CD14-positive monocyte (primary cell): ENCODE measurements at places on chromosomes 11 and 22.

DNA sequence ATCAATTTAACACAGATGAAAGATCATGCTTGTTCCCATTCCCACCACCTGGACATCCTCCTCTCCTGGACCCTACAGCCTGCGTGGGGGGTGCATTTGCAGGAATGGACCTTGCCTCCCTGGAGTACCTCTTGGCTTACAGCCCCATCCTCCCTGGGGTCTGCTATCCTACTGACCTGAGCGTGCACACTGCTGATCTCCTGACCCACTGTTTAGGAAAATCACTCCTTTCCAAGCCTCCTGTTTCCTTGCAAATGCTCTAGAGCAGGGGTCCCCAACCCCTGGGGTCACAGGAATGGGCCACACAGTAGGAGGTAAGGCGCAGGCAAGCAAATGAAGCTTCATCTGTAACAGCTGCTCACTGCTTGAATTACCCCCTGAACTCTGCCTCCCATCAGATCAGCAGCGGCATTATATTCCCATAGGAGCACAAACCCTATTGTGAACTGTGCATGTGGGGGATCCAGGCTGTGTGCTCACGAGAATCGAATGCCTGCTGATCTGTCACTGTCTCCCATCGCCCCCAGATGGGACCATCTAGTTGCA lies 88.2 kb upstream of the SEPTIN5 start:
- no peak for DNase-seq

DNA sequence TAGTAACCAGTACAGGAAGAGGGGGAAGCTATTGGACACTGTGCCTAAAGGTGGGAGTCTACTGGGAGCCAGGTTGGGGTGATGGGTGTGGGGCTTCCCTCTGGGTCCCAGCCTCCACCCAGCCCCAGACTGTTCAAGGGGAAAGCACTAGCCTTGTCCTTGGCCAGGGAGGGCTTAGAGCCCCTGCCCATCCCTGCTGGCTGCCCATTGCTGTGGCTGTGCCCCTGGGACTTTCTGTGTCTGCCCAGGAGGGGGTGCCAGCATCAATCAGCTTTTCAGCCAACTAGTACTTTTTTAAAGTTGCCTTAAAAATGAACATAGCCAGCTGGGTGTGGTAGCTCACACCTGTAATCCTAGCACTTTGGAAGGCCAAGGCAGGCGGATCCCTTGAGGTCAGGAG lies 19.9 kb downstream of the INCENP start:
- DNase-seq: no peak

- no peak for DNase-seq
These were observed 34.9 kb downstream of the SCUBE1 start for GRCh38 chr22:43308060-43308830.

- DNase-seq: no peak
These were observed 10.6 kb downstream of the PHF21B start for GRCh38 chr22:44999231-44999630.

DNA sequence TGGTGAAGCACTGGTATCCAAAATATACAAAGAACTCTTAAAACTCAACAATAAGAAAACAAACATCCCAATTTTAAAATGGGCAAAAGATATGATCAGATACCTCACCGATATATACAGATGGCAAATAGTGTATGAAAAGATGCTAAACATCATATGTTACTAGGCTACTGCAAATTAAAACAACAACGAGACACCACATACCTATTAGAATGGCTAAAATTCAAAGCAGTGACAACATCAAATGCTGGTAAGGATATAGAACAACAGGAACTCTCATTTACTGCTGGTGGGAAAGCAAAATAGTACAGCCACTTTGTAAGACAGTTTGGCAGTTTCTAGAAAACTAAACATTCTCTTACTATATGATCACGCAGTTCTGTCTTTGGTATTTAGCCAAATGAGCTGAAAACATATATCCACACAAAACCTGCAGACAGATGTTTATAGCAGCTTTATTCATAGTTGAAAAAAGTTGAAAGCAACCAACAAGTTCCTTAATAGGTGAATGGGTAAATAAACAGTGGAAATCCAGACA lies 38.5 kb downstream of the SIK3 start:
- DNase-seq: no peak

DNA sequence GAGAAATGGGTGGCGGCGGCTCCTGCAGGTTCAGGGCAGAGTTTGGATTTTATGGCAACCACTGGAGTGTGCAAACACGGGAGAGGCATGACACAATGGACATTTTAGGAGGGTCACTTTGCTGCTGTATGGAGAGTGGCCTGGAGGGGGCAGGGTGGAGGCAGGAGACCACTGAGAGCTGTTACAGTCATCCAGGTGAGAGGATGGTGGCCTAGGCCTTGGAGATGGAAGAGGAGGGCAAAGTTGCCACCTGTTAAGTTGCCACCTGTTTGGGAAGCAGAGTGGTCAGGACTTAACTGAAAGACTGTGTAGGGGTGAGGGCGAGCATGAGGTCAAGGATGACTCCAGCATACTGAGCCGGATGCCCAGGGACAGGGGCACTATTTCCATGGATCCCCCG lies 2.3 kb upstream of the RAD9A start:
- peak; percentile 42 for DNase-seq

GRCh38 chr22:30226192-30226832 lies 20.2 kb downstream of the LIF start:
- no peak for DNase-seq

DNA sequence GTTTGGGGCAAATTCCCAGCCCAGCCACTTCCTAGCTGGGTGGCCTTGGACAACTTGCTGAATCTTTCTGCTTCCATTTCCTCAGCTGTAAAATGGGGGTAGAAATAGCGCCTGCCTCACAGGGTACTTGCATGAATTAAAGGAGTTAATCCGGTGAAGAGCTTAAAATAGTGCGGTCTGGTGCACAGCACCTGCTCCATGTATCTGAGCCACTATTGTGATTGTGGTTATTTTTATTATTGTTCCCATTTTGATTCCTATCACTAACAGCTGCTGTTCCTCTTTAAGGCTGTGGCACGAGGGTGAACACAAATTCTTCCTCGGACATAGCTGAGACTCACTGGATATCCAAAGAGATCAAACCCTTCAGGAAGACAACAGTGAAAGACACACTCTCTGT lies 46.9 kb upstream of the TP53I11 start:
- DNase-seq: no peak

GRCh38 chr11:32858731-32859130 lies 29.0 kb downstream of the PRRG4 start:
- no peak for DNase-seq

GRCh38 chr22:46175631-46176030 lies 25.3 kb downstream of the PPARA start:
- DNase-seq: no peak
